Activated CD8-positive, alpha-beta memory T cell treated with anti-CD3 and anti-CD28 coated beads, Interleukin-2, amount 10 ng/mL, durations not matched to agents 7 days and 5 days (primary cell): ENCODE measurements at places on chromosomes 11 and 22. TPM values are rescaled to one million over a fixed set of nuclear protein-coding genes. Genes with fewer than 3 reads are reported as not detected.

Gene OR8U1
- not detected for total RNA-seq

Gene MICALL1
- total RNA-seq: 19.7 TPM

Gene LSP1
- 702 TPM for total RNA-seq

Gene UBQLN3
- not detected for total RNA-seq

Gene TRAPPC4
- 91.5 TPM for total RNA-seq

Gene FAM111B
- 42.7 TPM for total RNA-seq

Gene MS4A15
- not detected for total RNA-seq

Gene RIC3
- total RNA-seq: 7.4 TPM

Gene OR4A5
- total RNA-seq: not detected

- H3K27ac ChIP-seq: no peak overlapping the region
- peaks cover 12% of the 10 kb centered on the region for H3K4me1 ChIP-seq
- DNase-seq: no peak
These were observed 2.6 kb downstream of the KCNJ5 start for GRCh38 chr11:128893578-128894285.

DNA sequence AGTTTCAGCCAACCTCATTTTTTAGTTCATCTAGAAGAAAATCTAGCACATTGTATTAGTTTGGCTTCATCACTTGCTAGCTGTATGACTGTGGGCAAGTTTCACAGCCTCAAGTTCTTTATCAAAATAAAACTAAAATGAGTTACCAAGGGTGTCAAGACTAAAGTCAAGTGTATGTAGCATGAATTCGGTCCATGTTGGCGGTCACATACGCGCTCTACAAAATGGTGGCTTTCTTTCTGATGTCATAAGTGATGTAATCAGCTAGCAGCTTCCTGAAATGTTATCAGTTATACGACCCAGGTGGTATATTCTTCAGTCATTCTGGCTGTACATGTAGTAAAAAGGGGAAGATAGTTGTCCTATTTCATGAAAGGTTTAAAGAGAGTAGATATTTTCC lies 50.5 kb downstream of the POLD3 start:
- H3K4me3 ChIP-seq: no peak overlapping the region
- no peak overlapping the region for H3K27ac ChIP-seq
- no peaks in the 10 kb centered on the region for H3K27me3 ChIP-seq
- peaks cover 53% of the 10 kb centered on the region for H3K36me3 ChIP-seq

- H3K27me3 ChIP-seq: no peaks in the 10 kb centered on the region
- no peak for DNase-seq
- H3K36me3 ChIP-seq: peaks cover 5% of the 10 kb centered on the region
- H3K4me1 ChIP-seq: peaks cover 33% of the 10 kb centered on the region
These were observed 10.8 kb downstream of the CRYBA4 start for GRCh38 chr22:26632422-26633155.

GRCh38 chr11:120903686-120904085 lies 120.2 kb upstream of the TBCEL start:
- H3K4me1 ChIP-seq: no peaks in the 10 kb centered on the region
- no peaks in the 10 kb centered on the region for H3K36me3 ChIP-seq
- H3K27ac ChIP-seq: no peak overlapping the region
- DNase-seq: no peak
- no peak overlapping the region for H3K4me3 ChIP-seq
- peaks cover 15% of the 10 kb centered on the region for H3K27me3 ChIP-seq

DNA sequence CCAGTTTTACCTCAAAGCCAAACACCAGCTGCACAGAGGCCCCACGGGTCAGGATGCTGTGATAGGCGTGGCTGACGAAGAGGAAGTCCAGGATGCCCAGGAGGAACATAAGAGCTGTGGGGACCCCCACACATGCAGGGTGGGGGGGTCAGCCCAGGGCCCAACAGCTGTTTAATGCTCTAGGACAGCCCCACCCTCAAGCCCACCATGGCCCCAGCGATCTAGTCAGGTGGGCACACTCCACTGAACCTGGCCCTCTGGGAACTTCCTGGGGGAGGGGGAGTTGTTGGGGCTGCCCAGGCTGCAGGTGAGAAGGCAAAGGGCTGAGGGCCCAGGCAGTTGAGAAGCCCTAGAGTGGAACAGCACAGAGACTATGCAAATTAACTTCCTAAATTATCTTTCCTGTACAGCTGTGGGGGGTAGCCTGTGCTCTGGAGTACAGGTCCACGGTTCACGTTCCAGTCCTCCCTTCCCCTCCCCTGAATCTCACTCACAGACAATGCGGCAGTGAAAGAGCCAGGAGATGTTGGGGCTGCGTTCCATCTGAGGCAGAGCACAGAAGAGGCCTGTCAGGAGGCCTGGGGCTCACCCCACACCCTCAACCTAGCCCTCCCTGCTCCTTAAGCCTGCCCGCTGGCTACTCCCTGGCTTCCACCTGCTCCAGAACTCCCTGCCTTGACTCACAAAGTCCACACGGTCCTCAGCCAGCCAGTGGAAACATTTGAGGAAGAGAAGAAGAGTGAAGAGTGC lies 1.9 kb downstream of the SYVN1 start:
- peak overlapping the region; percentile 100 for H3K27ac ChIP-seq
- no peak for DNase-seq
- H3K4me3 ChIP-seq: peak overlapping the region; percentile 96
- peaks cover 5% of the 10 kb centered on the region for H3K36me3 ChIP-seq

GRCh38 chr11:115659061-115659963 lies 155.1 kb upstream of the CADM1 start:
- H3K27ac ChIP-seq: no peak overlapping the region
- peaks cover 26% of the 10 kb centered on the region for H3K27me3 ChIP-seq
- DNase-seq: no peak
- H3K4me3 ChIP-seq: no peak overlapping the region

GRCh38 chr22:36619797-36620399 lies 83.7 kb downstream of the CACNG2 start:
- no peaks in the 10 kb centered on the region for H3K4me1 ChIP-seq
- peaks cover 30% of the 10 kb centered on the region for H3K27me3 ChIP-seq
- no peaks in the 10 kb centered on the region for H3K36me3 ChIP-seq
- H3K4me3 ChIP-seq: no peak overlapping the region
- H3K27ac ChIP-seq: no peak overlapping the region

DNA sequence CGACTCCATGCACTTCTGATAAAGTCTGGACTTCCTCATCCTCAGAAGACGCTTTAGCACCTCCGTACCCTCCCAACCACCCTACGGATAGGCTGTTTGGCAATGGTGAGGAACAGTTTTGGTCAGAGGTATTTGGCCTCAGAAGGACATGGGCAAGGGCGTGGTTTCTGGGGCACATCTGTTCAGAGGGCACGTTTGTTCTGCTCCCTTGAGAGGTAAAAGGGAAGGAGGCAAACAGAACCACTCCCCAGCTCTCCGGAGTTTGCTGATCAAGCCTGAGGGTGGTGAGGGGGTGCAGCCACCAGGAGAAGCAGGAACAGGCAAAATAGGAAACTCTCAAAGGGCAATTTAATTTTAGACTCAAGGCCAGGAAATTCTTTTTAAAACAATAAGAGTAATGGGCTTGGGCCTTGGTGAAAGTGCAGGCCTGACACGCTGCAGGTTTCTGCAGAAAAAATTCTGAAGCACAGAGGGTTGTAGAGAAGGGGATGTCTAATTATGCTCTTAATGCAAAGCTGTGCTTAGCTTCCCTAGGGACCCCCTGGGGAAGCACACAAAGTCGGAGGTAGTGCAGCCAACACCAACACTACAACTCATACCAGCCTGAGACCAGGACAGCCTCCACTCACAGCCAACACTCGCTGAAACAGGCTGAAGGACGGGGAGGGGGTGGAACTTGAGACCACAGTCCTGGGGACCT lies 23.3 kb downstream of the ETS1 start:
- no peak overlapping the region for H3K4me3 ChIP-seq
- DNase-seq: no peak
- no peak overlapping the region for H3K27ac ChIP-seq
- peaks cover under 1% of the 10 kb centered on the region for H3K36me3 ChIP-seq

DNA sequence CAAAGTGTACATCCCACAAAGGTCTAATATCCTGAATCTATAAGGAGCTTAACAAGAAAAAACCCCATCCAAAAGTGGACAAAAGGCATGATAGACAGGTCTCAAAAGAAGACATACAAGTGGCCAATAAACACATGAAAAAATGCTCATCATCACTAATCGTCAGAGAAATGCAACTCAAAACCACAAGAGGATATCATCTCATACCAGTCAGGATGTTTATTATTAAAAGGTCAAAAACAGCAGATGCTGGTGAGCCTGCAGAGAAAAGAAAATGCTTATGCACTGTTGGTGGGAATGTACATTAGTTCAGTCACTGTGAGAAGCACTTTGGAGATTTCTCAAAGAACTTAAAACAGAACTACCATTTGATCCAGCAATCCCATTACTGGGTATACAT lies 12.7 kb downstream of the LGALS12 start:
- no peaks in the 10 kb centered on the region for H3K27me3 ChIP-seq
- no peak for DNase-seq
- peaks cover 15% of the 10 kb centered on the region for H3K4me1 ChIP-seq
- H3K4me3 ChIP-seq: no peak overlapping the region
- peak overlapping the region; percentile 58 for H3K27ac ChIP-seq
- no peaks in the 10 kb centered on the region for H3K36me3 ChIP-seq

GRCh38 chr11:48101958-48102357 lies 114.7 kb upstream of the OR4B1 start:
- DNase-seq: peak; percentile 37
- H3K27ac ChIP-seq: no peak overlapping the region
- peaks cover 41% of the 10 kb centered on the region for H3K4me1 ChIP-seq
- no peak overlapping the region for H3K4me3 ChIP-seq

- no peak for DNase-seq
- H3K27me3 ChIP-seq: no peaks in the 10 kb centered on the region
- H3K4me3 ChIP-seq: no peak overlapping the region
- H3K27ac ChIP-seq: no peak overlapping the region
- H3K4me1 ChIP-seq: no peaks in the 10 kb centered on the region
These were observed 226.7 kb upstream of the NARS2 start for GRCh38 chr11:78801161-78801884.

GRCh38 chr22:37684803-37685615 lies 1.1 kb upstream of the NOL12 start:
- no peak overlapping the region for H3K4me3 ChIP-seq
- DNase-seq: no peak
- H3K4me1 ChIP-seq: peaks cover 38% of the 10 kb centered on the region
- no peak overlapping the region for H3K27ac ChIP-seq
- peaks cover 11% of the 10 kb centered on the region for H3K36me3 ChIP-seq
- no peaks in the 10 kb centered on the region for H3K27me3 ChIP-seq

DNA sequence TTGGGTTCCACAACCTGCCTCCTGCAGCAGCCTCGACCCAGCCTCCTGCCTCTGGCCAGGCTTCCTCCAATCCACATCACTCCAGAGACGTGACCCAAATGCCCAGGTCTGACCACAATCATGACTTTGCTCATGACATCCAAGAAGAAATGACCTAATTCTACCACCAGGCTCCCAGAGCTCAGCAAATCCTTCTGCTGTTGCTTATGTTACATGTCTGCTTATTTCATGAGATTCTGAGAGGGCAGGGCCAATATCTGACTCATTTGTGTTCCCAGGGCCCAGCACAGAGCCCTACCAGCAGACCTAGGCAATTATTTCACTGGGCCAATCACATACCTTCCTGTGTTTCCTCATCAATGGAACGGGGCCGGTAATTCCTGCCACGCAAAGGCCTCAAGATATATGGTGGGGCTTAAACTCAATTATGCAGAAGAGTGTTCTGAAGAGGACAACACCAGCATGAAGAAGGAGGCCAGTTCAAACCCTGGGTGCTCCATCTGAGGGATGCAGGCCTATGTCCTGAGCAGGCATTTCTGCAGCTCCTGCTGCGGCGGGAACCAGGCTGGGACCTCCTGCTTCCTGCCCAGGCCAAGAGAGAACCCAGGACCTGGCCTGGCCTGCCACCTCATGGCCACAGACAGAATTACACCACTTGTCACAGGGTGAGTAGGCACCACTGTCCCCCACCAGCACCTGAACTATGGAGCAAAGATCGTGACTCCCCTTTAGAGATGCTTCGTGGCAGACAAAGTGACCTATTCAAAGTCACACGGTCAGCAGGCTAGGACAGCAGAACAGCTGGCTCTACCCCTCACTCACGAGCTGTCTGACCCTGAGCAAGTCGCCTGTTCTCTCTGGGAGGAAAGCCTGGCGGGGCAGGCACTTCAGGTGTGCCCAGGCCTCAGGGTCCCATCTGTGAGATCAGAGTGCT lies 5.9 kb downstream of the CENPM start:
- peak overlapping the region; percentile 34 for H3K4me3 ChIP-seq
- no peaks in the 10 kb centered on the region for H3K27me3 ChIP-seq

- no peaks in the 10 kb centered on the region for H3K27me3 ChIP-seq
- H3K36me3 ChIP-seq: peaks cover 4% of the 10 kb centered on the region
- H3K27ac ChIP-seq: no peak overlapping the region
- H3K4me3 ChIP-seq: no peak overlapping the region
- DNase-seq: no peak
These were observed 2.8 kb downstream of the HRAS start for GRCh38 chr11:532527-532985.

DNA sequence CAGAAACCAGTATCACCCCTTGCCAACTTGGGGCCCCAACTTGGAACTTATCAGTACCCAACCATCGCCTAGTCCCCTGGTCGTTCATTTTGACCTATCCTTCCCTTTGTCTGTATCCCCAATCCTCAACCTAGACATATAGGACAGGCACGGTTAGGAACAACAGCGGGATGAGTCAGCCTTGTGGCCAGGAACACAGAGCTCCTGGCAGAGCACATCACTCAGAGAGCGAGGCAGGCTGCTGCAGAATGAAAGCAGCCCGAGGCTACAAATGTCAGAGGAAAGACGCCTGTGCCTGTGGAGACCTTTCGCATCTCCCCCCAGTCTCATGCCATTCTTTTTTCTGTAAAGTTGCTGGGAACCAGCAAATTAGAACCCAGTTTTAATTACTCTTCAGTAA lies 14.6 kb downstream of the DKK3 start:
- peaks cover 29% of the 10 kb centered on the region for H3K27me3 ChIP-seq
- H3K27ac ChIP-seq: no peak overlapping the region
- no peak for DNase-seq
- H3K4me1 ChIP-seq: peaks cover 33% of the 10 kb centered on the region

GRCh38 chr11:69325446-69325845 lies 31.5 kb downstream of the MYEOV start:
- no peaks in the 10 kb centered on the region for H3K4me1 ChIP-seq
- H3K36me3 ChIP-seq: no peaks in the 10 kb centered on the region
- H3K4me3 ChIP-seq: no peak overlapping the region
- H3K27ac ChIP-seq: no peak overlapping the region
- peaks cover 6% of the 10 kb centered on the region for H3K27me3 ChIP-seq
- peak; percentile 9 for DNase-seq

GRCh38 chr11:9357041-9357440 lies 27.4 kb upstream of the IPO7 start:
- no peak for DNase-seq
- H3K4me1 ChIP-seq: peaks cover 8% of the 10 kb centered on the region
- no peak overlapping the region for H3K4me3 ChIP-seq
- H3K36me3 ChIP-seq: no peaks in the 10 kb centered on the region
- no peak overlapping the region for H3K27ac ChIP-seq
